ENCODE measurements at places on chromosomes 13 and 19.

DNA sequence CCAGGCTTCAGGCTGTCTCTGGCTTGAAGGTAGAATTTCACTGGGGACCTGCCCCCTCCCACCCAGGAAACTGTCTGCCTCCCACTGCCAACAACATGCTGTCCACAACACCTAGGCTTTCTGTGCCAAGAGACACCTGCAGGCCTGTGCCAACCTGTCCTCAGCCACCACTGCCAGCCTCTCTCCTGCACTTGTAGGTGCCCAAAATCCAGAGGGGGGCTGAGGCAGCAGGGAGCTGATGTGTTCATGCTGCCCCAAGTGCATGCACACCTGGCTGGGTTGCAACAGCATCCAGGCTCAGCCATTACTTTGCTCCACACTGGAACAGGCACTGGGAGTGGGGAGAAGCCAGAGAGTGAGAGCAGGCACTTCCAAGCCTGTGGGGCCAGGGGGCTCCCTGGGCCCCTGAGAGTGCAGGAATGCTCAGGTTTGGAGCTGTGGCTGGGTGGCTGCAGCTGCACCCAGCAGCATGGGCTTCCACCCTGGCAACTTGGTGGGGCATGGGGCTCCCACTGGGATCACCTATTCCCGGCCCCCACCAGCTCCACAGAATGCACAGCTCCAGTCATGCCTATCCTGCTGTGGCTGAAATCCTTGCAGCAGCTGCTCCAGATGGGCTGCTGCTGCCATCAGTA is 218.1 kb upstream of the OBI1 start:
- no peaks in the 10 kb centered on the region for H3K27me3 ChIP-seq
- H3K4me1 ChIP-seq = no peaks in the 10 kb centered on the region
- DNase-seq = no peak
- no peak overlapping the region for H3K4me3 ChIP-seq
- H3K36me3 ChIP-seq = no peaks in the 10 kb centered on the region

- no peak for DNase-seq
- H3K4me3 ChIP-seq = no peak overlapping the region
These were observed 932.5 kb upstream of the MIR17HG start for GRCh38 chr13:90414691-90415596.

- DNase-seq = no peak
- H3K4me1 ChIP-seq = peaks cover 11% of the 10 kb centered on the region
- H3K36me3 ChIP-seq = no peaks in the 10 kb centered on the region
- no peak overlapping the region for H3K27ac ChIP-seq
These were observed 8.3 kb upstream of the OXGR1 start for GRCh38 chr13:97002581-97002980.

DNA sequence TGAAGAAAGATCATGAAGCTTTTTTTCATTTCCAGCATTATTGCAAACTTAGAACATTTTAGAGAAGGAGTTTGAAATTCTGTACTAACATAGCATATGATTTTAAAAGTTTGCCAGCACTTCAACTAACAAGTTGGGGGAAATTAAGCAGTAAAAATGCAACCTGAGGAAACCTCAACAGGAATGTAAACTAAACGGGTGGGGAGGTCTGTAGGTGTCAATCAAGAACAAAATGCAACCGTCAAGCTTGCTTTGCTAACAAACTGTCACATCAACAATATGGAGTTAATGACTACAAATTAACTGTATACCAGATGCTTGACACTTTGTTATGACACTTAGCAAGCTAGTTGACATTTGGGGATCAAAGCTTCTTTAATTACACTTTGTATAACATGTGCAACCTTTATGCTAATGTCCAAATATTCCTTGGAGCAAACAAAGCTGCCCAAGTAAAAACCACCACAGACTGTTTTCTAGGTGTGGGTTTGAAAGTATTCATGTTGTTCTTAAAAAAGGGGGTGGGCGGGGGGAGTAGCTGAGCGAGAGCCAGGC is 52.1 kb downstream of the DACH1 start:
- H3K4me3 ChIP-seq = no peak overlapping the region
- H3K27ac ChIP-seq = no peak overlapping the region
- H3K4me1 ChIP-seq = no peaks in the 10 kb centered on the region
- H3K36me3 ChIP-seq = no peaks in the 10 kb centered on the region
- no peak for DNase-seq

GRCh38 chr13:30422054-30422839 is at the start of gene UBE2L5:
Gene UBE2L5 (plus strand): TSS chr13:30422493. CDS start chr13:30427991, 5,498 bp downstream.
- DNase-seq = peak; percentile 58
- H3K4me3 ChIP-seq = peak within 1 kb of the TSS; percentile 84
- no peaks in the 10 kb centered on the region for H3K27me3 ChIP-seq
- H3K4me1 ChIP-seq = peaks cover 14% of the 10 kb centered on the region
- H3K27ac ChIP-seq = peak within 1 kb of the TSS; percentile 92

Measured in stimulated activated naive B cell treated with anti-CD40 and anti-IgM and Interleukin-4, amounts not matched to agents 10 μg/mL and 1 μg/mL and 100 μg/mL, for 72 hours (primary cell).